ENCODE measurements at places on chromosomes 5 and 9. TPM values are rescaled to one million over a fixed set of nuclear protein-coding genes. Genes with fewer than 3 reads are reported as not detected.

GRCh38 chr9:110700953-110701352 is 32.4 kb downstream of the MUSK start:
- no peak for DNase-seq

The PCDHB12 gene
- total RNA-seq = 2.8 TPM

DNA sequence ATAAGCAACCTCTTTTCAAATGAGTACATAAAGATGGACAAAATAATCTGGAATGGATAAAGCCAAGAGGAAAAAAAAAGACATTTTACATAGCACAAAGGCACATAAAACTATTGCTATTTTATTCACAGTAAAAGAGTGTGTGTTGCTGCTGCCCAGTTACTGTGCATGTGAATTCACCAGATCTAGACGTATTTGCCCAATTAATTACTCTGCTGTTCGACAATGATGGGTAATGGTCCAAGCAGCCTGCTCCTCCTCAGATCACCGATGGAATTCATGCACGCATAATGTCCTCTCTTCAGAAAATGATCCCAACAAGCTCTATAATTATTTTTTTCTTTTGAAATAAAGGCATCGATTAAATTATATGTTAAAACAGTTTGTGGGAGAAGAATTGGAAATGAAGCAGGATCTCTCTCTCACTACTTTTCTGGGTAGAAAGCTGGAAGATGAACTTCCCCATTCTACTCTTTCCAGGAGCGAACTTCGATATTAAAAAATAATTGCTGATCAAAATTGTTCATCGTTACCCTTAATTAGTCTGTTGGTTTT is 357.4 kb upstream of the CCNH start:
- DNase-seq = no peak

The OXCT1 gene
- 18.2 TPM for total RNA-seq

The PCDHGA3 gene
- 2.9 TPM for total RNA-seq

DNA sequence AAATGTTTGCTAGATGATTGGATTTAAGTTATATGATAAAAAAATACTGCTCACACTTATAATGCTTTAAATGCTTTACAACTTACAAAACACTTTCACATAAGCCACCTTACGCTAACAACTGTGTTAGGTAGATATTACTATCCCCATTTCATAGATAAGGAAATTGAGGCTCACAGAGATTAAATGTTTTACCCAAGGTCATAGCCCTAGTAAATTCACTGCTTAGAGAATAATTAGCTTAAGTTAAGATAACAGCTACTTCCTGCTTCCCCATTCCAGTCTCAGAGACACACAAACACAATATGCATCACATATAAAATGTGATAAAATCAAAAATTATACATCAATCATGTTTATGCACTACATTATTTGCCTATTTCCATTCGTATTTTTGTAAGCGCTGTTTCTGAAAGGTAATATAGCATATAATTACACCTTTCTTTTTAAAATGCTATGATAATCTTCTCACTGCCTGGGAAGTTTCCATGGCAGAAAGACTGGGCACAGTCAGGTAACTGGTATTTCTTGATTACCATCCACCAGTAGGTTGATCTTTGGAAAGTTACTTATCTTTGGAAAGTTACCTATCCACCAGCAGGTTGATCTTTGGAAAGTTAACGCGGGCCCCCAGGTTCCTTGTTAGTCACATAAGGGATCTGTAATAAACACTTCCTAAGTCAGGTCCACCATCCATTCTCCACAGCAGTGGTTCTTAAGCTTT is 101.1 kb downstream of the NFIB start:
- DNase-seq = no peak

GRCh38 chr5:1959725-1960581 is 77.2 kb upstream of the IRX4 start:
- no peak for DNase-seq

The FBXO10 gene
- 7.5 TPM for total RNA-seq

The FAM169A gene
- 15.2 TPM for total RNA-seq

- DNase-seq = no peak
Observed at GRCh38 chr5:149410071-149410470, 31.0 kb upstream of the IL17B start.

DNA sequence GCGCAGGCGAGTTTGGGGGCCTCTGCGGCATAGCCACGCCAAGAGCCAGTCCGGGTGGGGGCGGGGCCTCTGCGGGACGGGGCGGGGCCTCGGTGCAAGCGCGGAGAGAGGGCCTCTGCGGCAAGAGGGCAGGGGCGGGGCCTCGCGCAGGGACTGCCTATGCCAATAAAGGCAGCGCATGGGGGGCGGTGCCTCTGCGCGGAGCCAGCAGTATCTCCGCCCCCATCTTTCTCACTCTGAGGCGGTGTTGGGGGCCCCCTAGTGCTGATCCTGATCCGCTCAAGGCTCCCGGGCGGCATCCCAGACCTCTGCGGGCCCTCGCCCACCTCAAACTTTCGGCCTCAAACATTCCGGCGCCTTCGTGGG is 9.2 kb upstream of the GPRIN1 start:
- DNase-seq = no peak
